GF-D8 (cell line): ENCODE measurements at places on chromosomes 12 and 14.

- no peak for DNase-seq
These were observed 15.1 kb downstream of the CCDC177 start for GRCh38 chr14:69559581-69560011.

GRCh38 chr14:98900798-98901197 is 371.2 kb downstream of the BCL11B start:
- no peak for DNase-seq

DNA sequence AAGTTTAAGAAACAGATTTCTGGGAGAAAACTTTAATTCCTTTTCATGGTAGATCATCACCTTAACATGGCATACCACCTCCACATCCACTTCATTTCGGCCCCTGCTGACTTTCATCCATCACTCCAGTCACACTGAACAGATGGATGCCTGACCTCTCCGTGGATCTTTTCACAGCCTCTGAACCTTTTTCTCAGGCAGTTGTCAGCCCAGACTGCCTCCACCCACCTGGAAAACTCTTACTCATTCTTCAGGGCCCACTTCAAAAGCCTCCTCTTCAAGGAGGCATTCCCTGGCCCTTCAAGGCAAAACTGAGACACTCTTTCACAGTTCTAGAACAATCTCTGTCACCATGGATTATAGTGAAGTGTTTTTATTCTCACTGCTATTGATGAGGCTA is 52.9 kb downstream of the GXYLT1 start:
- no peak for DNase-seq

DNA sequence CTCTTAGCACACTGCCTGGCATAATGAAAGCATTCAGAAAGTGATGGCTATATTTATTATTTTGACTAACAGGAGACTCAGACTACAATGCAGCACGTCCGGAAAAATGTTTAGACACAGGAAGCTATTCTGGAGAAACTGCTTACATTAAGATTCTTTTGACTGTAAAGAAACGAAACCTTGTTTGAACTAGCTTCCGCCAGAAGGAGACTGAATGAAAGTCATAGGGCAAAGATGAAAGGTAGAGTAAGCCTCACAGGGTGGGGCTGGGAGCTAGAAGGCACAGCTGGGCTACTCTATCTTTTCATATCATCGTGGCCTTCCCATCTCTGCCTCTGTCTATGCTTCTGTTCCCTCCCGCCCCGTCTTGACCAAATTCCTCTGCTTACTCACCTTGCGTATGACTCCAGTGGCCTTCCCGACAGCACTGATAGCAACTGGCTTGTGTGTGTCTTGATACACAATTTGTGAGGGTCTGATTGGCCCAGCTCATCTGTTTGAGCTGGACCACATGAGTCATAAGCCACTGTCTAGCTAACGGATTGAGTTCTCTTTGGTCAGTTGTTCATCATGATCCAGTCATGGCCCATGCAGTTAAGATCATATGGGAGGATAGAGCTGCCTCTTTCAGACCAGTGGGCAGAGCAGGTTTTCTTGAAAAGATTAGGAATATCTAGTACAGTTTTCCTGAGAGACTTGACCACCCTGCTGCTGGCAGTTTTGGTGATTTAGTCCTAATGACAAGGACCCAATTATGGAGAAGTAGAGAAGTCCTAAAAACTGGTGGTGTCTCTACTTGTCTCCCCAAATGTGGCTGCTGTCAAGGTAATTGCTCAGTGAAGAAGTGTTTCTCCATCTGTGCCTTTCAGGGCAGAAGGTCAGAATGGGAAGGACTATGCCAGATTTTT is 151.5 kb upstream of the SLC38A2 start:
- DNase-seq: no peak

GRCh38 chr12:48016373-48017020 is 12.2 kb upstream of the COL2A1 start:
- DNase-seq: no peak

- DNase-seq: no peak
These were observed 3.1 kb downstream of the DDIT3 start for GRCh38 chr12:57517187-57517586.

DNA sequence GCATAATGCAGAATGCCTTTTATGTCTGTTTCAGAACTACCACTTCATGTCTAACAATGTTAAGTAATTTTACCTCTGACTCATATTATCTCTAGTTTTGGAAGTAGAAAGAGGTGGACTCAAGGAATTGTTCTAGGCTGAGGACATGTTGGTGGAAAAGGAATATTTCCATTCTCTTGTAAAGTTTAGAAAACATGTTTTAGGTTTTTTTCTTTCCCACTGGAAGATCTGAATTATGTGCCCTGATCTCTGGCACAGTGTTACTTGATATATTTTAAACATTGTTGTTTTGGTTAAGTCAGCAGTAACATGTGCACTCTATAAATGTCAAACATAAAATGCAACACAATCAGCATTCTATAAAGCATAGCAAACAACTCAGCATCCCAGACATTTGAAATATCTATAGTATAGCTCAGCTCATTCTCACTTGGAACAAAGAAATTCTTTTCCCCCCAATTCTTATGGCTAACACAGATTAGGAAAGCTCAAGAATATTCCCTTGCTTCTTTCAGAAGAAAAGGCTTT is 202.3 kb downstream of the STXBP6 start:
- no peak for DNase-seq

- no peak for DNase-seq
These were observed 32.8 kb upstream of the KLHL42 start for GRCh38 chr12:27747111-27747820.

- DNase-seq: no peak
These were observed 183.1 kb downstream of the ALG10 start for GRCh38 chr12:34205401-34205800.

DNA sequence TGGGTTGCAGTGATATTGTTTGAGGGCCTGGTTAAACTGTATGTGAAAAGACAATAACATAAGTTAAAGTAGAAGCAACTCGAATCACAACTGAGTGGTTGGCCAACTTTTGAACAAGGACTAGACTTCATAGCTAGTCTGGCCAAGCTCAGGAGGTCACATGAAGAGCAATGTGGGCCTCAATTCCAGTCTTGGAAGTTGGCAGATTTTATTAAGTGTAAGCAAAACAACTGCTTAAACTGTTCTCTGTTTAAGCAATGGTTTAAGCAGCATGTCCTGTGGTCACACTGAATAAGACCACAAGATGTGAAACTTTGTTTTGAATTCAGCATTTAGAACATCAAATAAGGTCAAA is 100.4 kb downstream of the TMTC3 start:
- DNase-seq: no peak

GRCh38 chr12:108700833-108701541 is 30.3 kb downstream of the CORO1C start:
- DNase-seq: no peak

DNA sequence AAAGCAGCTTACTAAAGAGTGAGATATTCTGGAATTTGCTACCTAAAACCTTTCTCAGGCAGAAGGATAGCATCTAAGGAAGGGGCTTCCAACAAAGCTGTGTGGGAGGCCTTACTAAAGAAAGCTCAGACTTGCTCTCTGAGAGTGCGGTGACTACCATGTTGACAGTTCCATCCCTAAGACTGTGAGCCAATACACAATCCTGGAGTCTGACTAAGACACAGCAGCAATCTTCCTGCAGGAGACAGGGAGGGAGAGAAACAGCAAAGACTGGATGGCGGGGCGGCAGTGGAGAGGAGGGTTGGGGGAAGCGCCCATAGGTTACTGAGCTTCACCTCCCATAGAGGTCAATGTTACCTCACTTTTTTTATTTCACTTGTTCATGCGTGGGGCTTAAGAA is 70.9 kb downstream of the KITLG start:
- DNase-seq: no peak

GRCh38 chr12:61254225-61254624 is 1006.0 kb upstream of the USP15 start:
- no peak for DNase-seq

DNA sequence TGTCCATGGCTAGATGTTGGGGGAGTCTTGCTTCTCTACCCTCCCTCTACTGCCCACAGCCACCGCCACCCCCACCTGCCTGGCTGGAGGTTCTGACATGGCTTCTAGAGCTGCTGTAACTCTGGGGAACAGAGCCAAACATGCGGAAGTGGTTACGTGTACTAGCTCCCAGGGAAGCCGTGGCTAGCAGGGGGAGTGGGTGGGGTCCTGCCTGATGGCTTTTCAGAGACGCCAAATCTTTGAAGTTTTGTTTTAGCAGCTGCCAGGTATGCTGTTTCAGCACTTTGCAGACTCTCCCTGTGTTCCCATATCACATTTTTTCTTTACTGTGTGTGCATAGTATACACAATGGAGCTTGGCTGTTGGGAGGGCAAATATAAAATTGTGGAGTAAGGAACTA is 150.3 kb downstream of the TGFB3 start:
- DNase-seq: no peak

GRCh38 chr12:6771091-6771495 is 1.2 kb upstream of the LAG3 start:
- no peak for DNase-seq

DNA sequence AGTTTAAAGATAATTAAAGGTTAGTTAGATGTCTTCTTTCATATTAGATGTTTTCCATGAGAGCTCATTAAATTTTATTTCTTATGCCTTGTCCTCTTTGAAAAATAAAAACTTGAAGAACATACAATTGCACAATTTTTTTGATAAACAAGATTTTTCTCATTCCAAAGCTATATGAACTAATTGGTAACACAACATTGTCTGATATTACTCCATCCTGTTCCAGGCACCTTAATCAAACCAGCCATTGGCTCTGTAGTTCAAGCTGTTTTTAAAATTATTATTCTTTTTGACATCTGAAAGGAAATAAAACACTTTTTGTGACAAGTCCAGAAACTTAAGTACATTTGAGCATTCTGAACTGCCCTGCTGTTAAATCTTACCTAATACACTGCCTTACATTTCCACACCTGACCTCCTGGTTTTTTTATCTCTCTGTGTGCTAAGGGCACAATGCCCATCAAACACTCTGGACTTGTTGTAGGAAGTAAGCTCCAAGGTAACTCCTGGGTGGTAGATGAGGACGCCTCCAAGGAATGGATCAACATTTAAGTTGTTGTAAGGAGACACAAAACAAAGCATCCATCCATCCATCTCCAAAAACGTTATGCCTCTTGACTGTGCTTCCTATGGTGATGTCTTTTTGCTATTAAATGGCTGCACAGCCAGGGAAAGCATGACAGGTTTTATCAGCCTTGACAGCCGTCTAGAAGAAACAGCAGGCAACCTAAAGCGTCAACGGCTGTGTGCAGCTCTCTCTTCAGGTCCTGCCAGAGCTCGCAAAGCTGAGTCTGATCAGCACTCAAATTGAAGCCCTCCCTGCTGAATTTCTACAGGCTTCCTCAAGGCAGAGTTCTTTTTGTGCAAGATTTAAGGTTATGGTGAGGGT is 449.9 kb upstream of the FLRT2 start:
- no peak for DNase-seq

- peak; percentile 89 for DNase-seq
These were observed 96.1 kb downstream of the PLXNC1 start for GRCh38 chr12:94244165-94245133.

DNA sequence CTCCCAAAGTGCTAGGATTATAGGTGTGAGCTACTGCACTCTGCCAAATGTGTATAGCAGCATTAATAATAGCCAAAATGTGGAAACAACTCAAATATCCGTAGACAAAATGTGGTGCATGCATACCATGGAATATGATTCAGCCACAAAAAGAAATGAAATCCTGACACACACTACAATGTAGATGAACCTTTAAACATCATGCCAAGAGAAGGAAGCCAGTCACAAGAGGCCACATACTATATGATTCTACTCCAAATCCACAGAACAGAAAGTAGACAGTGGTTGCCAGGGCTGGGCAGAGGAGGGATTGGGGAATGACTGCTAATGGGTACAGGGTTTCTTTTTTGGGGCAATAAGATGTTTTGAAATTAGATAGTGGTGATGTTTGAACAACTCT is 7.7 kb upstream of the TMED2 start:
- DNase-seq: no peak

DNA sequence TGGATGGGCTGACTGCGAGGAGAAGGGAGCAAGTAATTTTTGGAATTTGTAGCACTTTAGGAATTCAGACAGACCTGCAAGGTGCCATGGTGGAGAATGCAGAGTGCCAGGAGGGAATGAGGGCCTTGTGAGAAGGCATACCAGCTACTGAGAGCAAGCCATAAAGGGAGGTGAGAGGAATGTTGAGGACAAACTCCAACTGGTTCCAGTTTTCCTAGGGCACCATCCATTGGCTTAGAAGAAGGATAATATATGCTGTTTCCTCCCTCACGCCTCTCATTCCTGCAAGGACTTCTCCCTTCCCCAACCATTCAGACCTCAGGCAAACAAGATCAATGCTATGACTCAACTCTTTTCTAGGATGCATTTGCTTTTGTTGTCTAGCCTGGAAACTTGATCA is 11.2 kb upstream of the DAAM1 start:
- no peak for DNase-seq

- no peak for DNase-seq
These were observed 538.7 kb upstream of the ATXN7L3B start for GRCh38 chr12:73998894-73999293.

GRCh38 chr12:50979369-50980052 is 27.2 kb downstream of the HIGD1C start:
- no peak for DNase-seq

DNA sequence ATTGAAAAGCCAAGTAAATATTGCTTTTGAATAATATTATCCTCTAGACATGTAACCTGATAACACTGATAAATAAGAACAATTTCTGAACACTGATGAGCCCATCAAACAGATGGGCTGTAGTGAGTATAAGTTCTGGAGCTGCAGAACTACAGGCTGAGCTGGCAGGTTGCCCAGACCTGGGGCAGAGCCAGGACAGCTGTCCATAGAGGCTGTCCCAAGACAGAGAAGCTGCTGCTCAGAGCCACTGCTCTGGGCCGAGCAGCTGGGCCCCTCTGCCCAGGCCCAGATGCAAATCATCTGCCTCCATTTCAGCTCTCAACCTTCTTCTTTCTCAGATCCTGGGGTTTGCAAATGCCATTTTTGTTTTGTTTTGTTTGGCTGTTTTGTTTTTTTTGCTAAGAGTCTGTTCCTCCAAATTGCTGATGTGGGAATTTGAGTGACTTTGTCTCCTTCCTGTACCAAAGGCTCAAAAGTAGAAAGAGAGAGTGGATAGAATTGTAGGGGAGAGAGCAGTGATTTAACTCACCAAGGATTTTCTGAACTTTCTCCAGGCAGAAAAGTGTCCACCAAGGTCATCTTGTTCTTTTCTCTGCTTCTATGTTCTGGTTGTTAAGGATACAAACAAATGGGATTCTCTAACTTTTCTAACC is 4.0 kb upstream of the TESPA1 start:
- peak; percentile 5 for DNase-seq

DNA sequence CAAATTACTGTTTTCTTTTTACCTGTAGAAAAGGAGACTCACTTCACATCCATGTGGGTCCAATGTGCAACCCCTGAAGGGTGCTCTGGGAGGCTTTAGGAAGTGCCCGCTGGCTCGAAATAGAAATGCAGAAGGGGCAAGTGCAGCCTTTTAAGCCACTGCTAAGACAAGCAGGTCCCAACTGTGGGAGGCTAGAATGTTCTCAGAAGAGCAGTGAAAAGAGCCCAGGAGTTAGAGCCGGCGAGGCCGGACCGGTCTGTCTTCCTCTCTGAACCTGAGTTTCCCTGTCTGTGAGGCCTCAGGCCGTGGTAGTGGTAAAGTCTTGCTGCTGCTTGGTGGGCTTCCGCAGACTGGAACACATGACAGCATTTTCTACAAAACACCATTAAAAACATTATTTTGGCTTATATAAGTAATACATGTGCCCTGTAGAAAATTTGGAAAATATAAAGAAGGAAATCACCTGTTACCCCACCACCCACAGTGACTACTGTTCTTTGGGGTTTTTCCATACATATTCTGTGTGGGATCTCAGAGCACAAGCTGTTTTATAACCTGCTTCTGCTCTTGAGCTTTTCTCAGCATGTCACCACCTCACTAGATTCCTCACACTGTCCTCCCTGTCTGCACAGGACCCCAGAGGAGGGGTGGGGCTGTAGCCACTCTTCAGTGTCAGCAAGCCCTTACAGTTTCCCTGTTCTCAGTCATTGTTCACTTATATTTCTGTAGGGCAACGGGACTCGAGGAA is 6.0 kb downstream of the CKB start:
- DNase-seq: no peak
